Right forelimb (tissue), 1 donor: ENCODE measurements at places on chromosomes 2 and 18.

- DNase-seq = no peak
Observed at GRCh38 chr2:75607400-75607798, 39.2 kb upstream of the MRPL19 start.

- DNase-seq = no peak
Observed at GRCh38 chr18:267380-267687, 513 bp downstream of the THOC1 start.

DNA sequence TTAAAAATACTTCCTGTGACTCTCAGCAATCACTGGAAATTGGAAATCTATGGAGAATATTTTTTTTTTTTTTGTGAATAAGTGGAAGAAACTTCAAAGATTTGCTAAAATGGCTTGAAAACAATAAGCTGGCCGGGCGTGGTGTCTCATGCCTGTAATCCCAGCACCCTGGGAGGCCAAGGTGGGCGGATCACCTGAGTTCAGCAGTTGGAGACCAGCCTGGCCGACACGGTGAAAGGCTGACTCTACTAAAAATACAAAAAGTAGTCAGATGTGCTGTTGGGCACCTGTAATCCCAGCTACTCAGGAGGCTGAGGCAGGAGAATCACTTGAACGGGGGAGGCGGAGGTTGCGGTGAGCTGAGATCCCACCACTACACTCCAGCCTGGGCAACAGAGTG lies 155.5 kb upstream of the CAVIN2 start:
- DNase-seq = no peak

- no peak for DNase-seq
Observed at GRCh38 chr18:37476182-37476581, 89.4 kb downstream of the CELF4 start.

GRCh38 chr2:196965651-196966050 lies 39.1 kb upstream of the PGAP1 start:
- DNase-seq = no peak

DNA sequence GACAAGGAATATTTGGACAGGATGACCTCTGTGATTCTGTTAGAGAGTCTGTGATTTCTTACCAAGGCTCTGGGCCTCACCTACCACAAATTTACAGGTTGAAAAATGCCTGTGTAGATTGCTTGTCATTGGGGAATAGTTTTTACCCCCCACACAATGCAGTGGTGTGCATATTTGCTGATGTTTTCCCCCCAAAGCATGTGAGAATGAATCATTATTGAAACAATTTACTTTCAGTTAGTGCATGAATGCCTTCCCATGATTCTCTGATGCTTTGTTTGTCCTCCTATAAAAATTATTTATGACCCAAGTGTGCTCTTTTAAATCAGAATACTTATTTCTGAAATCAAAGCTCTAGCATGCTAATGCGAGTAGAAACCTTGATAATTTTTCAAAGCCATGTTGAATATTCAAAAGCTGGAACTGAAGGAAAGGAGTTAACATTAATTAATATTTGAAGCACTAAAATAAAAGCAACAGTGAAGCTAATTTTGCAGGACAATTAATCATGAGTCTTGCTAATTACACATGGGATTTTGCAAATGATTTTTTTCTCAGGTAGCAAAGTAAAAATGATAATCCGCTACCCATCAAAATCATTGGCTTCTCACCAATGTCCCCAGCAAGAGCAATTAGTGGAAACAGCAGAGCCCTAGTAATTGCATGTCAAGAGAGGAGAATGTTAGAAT lies 361.2 kb upstream of the HNRNPA3 start:
- no peak for DNase-seq

DNA sequence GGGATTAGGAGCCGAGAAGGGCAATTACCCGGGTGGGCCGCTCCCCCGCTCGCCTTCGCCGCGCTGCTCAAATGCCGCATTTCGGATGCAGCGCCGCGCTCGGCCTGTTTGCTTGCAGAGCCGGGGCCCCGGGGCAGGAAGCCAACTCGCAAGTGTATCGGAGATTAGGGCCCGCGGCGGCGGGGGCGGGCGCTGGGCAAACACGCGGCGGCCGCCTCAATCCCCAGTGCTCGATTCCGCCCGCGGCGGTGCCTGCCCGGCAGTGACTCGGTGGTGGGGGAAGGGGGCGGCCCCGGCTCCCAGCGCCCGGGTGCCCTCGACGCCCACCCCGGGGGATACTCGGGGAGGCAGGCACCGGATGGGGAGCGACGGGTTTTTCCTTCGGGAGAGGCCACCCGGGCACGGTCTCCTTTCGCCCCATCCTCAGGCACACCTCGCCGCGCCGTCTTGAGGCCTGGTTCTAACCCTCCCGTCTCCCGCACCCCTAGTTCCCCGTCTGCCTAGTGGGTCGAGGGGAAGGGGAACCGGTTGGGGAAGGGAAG lies 26.6 kb upstream of the NOTO start:
- DNase-seq = peak; percentile 77
